Cerebellar nuclear complex (tissue), 1 donor: ENCODE measurements at places on chromosomes 7 and 10.

GRCh38 chr10:22049635-22050034, 46.1 kb upstream of the DNAJC1 start:
- DNase-seq, result no peak

GRCh38 chr10:17214971-17215781, 12.9 kb upstream of the VIM start:
- DNase-seq, result no peak

- DNase-seq, result no peak
Observed at GRCh38 chr10:78301891-78302738, 268.5 kb downstream of the RPS24 start.

DNA sequence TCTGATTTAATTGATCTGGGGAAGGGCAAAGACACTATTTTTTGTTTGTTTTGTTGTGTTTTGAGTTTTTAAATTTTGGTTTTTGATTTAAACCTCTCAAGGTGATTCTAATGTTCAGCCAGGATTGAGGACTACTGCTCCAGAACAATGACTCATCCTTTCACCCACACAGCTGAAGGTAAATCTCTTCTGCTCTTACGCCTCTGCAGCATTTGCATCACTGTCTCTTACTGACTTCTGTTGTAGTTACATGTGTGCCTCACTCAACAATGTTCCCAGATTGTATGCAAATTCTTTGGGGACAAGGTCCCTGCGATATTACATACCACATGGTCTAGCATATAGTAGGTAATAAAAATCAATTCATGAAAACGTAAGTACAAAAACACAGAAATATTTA, 467.5 kb upstream of the LRRN3 start:
- DNase-seq, result no peak

GRCh38 chr7:27134392-27134791, 3.8 kb upstream of the HOXA4 start:
- no peak for DNase-seq

DNA sequence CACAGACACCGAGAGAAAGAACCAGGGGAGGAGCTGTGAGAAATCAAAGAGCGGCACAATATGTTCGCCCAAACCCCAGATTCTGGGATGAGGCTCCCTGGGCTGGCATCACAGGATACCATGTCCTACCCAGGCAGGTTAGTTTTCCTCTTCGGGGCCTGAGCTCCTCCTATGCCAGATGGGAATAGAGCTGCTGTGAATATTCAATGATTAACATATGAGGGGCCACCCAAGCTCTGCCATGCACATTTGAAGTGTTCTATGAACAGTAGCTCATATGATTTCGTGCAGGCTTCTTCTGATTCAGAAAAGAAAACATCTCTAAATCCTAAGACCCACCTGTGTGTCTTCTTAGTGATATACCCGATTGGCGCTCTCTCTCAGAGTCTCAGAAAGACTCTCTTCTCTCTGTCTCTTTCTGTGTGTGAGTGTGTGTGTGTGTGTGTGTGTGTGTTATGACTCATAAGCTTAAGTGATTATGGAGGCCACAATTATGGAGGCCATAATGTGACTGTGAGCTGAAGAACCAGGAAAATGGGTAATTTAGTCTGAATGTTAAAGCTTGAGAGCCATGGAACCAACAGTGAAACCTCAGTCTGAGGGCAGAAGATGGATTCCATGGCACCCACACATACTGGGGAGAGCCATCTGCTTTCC, 220.5 kb downstream of the KLF6 start:
- DNase-seq, result no peak

DNA sequence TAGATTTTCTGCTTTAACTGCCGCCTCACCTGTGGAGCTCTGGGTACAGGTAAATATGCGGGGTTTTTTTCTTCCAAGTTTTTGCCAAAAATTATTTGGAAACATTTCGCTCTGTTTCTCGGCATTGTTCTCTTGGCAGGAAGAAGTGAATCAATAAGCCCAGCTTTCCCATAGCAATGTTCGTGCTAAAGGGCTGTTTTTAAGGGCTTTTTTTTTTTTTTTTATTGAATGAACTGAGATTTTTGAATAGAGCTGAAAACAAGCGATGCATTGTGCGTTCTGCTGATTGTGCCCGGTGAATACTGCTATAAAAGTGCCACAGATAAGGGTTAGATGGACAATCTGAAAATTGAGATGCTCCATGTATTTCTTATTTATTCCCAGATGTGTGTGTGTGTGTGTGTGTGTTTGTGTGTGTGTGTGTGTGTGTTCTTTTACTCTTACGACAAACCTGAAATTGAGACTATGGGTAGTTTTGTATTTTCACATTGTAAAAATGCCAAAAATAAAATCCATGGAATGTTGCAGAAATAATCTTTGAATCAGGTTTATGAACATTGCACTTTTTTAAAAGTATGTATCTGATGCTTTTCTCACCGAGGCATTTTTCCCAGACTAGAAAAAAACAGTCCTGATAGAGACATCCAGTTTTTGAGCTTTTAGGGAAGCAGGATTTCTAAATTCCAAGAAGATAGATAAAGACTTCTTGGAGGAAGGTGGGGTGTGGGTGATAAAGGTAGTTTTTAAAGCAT, 30.5 kb downstream of the KIAA1217 start:
- no peak for DNase-seq

DNA sequence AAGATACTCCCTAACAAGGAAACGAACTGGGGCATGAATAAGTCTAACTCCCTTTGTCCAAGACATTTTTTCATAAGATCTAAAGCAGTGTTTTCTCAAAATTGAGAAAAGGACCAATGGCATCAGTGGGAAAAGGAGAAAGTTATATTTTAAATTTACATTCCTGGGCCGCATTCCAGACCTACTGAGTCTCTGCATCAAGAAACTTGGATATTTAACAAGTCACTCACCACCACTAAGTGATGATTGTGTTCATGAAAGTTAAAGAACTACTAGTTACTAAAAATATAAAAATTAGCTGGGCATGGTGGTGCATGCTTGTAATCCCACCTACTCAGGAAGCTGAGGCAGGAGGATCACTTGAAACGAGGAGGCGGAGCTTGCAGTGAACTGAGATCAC, 149.6 kb upstream of the MEOX2 start:
- no peak for DNase-seq

- DNase-seq, result no peak
Observed at GRCh38 chr10:110498087-110498981, 627 bp downstream of the DUSP5 start.

DNA sequence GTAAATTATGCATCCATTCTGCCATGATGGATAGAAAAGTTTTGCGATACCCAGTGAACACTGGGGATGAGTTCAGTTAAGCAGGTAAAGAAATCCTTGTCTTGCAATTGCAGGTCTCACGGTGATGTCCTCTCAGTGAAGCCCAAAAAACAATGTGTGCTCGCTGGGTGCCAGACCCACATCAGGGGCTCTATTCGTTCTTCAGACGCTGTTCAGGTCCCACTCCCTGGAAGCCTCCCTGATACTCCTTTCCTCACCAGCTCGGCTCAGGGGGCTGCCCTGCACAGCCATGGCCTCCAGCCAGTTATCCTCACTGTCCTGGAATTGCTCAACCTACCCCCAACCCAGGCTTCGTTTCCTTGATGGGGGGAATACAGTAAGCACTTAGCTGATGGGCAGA, 323.5 kb downstream of the ADARB2 start:
- DNase-seq, result no peak

GRCh38 chr10:10785627-10786026, 232.0 kb upstream of the CELF2 start:
- DNase-seq, result no peak

DNA sequence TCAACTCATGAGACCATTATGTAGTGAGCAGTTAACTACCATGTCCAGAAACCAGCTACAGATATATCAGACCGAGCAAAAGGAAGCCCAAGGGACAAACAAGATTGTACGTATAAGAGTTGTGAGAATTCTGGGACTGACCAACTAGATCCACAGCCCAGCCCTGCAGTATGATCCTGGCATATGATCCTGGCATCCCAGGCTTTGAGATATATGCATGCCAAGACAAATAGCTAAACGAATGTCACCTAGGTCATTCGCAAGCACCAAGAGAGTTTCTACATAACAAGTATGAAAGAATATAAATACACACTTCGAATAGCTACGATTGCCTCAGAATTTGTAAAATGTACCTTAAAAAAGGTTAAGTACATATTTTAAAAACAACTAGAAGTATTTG, 56.4 kb upstream of the PMPCB start:
- DNase-seq, result no peak

GRCh38 chr7:141251957-141252356, 178.1 kb downstream of the TMEM178B start:
- DNase-seq, result no peak

GRCh38 chr7:66296557-66296956, 91.4 kb downstream of the TPST1 start:
- DNase-seq, result no peak

DNA sequence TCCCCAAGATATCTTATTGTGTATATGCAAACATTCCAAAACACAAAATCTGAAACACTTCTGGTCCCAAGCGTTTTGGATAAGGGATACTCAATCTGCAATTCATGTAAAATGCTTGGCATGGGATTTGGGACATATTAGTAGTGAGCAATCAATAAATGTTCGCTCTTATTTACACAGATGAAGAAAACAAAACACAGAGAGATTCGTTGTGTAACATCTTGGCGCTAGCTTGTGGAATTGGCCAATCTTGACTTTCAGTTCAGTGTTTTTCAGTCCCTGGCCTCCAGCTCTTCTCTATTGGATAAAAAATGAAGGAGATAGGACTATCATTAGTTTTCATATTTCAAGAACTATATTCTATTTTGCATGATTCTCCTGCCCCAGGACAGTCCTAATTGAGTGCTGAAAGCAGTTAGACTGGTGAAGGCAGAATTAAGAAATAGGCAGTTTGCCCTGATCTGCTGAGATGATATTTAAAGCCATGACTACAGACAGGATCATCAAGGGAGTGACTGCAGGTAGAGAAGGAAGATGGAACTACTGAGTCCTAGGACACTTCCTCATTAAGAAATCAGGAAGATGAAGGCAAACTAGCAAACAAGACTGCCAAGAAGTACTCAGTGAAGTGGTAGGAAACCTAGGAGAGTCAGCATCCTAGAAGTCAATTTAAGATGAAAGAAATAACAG, 1.8 kb downstream of the PNLIPRP3 start:
- DNase-seq, result no peak

DNA sequence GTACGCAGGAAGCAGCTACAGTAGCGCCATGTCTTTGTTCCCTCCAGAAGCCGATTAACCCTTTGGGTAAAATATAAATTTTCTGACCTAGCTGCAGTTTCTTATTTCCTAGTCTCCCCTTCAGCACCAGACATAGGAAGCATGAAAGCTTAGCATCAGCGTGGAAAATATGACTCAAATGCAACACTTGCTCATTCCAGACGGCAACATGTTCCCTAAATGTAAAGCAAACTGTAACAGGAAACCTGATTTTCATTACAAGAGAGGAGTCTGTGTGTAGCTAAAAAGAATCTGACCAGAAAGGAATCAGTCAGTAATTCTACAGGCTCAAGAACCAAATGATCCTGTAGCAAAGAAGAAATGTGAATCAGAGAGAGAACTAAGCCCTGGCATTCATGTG, 219.2 kb downstream of the C7orf25 start:
- DNase-seq, result no peak

GRCh38 chr10:120607710-120608703, 151.0 kb downstream of the PLPP4 start:
- no peak for DNase-seq
